ENCODE measurements at places on chromosomes 6 and 20. TPM values are rescaled to one million over a fixed set of nuclear protein-coding genes. Genes with fewer than 3 reads are reported as not detected.

FBXO5 gene
- 12.2 TPM for polyA plus RNA-seq

MLIP gene
- not detected for polyA plus RNA-seq

APCDD1L gene
- polyA plus RNA-seq = 3.5 TPM

HLA-DMA gene
- 1.8 TPM for polyA plus RNA-seq

NFATC2 gene
- under 0.01 TPM for polyA plus RNA-seq

CLPSL2 gene
- polyA plus RNA-seq = not detected

DNA sequence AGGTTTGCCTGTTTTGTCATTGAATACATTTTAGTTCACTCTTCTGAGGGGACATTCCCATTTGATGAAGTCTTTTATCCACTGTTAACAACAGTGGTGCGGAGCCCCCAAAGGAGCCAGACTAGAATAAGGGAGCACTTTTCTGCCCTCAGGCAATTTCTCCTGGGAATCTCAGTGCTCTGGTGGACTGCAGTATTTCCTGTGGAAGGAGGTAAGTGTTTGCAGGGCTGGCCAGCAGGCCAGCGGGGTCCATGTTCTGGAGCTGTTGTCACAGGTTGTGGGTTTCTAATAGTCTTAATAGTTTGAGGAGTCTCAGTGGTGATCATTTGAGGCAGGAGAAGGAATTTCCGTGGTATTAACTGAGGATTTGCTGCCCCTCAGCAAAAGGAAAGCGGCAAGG lies 83.5 kb downstream of the ASXL1 start:
- DNase-seq = no peak

GRCh38 chr6:103722683-103723082 lies 1137.0 kb downstream of the HACE1 start:
- DNase-seq = no peak

DNA sequence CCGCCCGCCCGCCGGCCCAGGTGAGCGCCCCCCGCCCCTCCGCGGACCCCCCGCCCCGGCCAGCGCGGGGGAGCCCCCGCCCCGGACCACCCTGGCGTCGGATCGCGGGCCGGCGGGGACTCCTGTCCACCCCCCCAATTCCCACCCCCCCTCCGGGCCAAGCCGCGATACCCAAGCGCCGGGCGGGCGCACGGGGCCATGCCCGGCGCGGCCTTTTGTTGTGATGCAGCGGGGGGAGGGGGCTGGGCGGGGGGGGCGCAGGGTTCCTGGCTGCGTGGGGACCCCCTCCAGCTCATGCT lies 245 bp downstream of the SRC start:
- no peak for DNase-seq

DNA sequence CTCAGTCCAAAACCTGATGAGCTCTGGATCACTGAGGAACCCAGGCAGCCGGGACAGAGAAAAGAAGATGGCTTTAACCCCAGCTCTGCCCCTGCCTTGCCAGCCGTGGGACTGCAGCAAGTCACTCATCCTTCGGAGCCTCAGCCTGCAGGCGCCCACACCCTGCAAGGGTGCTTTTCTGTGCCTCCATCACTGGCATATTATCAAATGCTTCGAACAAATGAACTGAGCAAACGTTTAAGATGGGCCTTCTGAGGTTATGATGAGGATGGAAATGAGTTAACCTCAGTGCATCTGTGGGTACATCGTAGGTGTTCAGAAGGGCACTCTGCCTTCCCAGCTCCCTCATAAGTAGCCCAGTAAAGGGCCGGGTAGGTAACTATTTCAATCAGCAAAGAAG lies 79.0 kb downstream of the NFATC2 start:
- DNase-seq = no peak

GRCh38 chr6:16244869-16245451 lies 6.6 kb downstream of the GMPR start:
- peak; percentile 25 for DNase-seq

DNA sequence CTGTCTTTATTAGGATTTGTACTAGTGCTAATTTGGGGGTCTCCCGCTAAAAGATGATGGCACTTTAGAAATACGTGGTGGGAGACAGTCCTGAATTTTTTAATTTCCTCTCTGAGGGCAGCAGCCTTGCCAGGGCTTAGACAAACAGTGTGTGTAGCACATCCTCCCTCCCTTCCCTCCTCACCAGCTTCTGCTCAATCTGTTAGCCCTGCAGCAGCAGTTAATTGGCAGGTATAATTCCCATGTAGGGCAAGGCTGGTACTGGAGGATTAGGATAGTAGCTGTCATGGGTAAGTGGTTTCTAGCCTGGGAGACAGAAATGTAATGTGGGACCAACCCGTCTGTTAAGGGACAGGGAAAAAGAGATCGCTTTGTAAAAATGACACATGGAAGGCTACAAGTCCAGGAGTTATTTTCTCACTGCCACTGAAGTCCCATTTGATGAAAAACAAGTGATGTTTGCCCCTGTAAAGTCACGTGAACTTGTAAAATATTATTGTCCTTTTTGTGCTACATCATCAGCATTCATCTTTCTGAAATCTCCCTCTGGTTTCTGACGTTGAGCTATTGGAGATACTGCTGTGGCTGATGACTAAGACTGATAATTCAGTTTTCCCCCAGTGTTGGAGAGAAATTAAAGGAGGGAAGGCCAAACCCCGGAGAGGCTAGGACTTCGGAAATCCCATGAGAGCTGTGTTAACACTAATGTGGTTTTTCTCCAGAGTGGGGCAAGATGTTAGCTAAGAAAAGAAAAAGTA lies 40.6 kb downstream of the CTNNBL1 start:
- DNase-seq = no peak

- DNase-seq = no peak
These were observed 4.6 kb upstream of the TGM2 start for GRCh38 chr20:38169636-38170193.

- peak; percentile 42 for DNase-seq
These were observed 10.9 kb downstream of the ABT1 start for GRCh38 chr6:26607434-26608230.

DNA sequence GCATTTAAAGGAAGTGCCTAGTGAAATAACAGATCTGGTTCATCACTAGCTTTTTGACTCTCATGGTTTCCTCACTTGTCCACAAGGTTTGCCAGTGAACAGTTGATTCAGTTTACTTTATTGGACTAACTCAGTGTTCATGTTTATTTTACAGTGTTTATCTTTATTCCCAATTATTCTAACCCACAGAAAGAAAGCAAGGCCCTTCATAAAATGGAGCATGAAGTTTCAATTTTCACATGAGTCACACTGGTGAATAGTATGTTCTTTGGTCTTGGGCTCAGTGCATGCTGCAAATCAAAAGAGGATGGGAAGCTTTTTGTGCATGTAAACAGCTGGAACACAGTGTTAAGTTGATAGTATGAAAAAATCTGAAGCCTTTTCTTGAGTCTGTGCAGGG lies 217.6 kb upstream of the HDDC2 start:
- DNase-seq = no peak

DNA sequence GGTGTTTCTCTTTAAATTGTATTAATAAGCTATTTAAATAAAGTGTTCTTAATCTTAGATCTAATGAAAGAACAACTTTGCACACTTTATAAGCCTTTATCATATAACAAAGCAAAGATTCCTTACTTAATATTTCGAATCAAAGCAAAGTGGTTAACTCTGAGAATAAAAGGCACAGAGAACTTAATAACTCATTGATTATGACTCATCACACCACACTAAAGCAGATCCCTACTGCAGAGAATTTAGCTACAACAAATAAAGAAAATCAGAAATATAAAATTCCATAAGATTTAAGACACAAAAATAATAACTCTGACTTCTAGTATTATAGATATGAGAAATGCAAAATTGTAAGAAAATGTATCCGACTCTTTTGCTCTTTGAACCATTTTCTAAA lies 135.6 kb upstream of the RUNX2 start:
- DNase-seq = no peak

DNA sequence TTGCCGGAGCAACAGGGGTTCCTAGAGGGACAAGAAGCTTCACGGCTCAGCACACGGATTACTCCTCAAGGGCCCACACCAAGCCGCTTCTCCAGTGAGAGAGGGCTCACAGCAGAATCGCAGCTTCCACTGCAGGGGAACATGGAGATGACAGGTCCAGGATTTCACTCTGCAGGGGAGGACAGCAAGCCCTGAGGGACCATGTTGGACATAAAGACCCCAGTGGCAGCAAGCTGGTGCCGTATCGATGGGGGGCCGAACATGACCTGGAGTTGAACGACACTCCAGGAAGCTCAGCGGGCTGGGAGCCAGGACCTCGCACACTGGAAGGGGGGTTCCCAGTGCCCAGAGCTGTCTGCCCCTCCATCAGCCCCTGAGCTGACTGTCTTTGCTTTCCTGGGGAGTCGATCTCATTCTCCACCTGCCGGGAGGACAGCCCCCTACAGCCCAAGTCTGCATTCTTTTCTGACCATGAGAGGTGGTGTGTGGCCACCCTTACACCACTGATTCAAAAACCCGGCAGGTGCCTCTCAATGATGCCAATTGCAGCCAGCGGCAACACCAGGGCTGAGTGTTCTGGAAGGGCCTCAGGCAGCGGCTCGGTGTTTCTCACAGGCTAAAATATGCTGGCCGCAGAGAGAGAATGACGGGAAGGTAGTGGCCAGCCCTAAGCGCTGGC lies 194.5 kb upstream of the CDH4 start:
- no peak for DNase-seq

DNA sequence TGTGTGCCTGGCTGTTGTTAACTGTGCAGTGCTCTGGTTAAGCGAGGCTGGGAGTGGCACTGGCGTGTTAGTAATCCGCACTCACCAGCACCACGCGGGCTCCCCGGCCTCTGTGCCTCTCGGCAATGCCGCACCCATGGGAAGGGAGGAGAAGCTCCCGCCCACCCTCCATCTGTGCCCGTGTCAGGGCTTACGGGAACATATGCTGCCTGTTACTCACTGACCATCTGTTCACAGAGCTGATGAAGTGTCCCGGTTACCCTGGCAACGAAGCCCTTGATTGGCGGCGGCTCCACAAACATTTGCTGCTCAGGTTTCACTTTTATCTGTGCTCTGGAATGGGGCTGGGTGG lies 114.7 kb downstream of the PSMB1 start:
- DNase-seq = peak; percentile 100

DNA sequence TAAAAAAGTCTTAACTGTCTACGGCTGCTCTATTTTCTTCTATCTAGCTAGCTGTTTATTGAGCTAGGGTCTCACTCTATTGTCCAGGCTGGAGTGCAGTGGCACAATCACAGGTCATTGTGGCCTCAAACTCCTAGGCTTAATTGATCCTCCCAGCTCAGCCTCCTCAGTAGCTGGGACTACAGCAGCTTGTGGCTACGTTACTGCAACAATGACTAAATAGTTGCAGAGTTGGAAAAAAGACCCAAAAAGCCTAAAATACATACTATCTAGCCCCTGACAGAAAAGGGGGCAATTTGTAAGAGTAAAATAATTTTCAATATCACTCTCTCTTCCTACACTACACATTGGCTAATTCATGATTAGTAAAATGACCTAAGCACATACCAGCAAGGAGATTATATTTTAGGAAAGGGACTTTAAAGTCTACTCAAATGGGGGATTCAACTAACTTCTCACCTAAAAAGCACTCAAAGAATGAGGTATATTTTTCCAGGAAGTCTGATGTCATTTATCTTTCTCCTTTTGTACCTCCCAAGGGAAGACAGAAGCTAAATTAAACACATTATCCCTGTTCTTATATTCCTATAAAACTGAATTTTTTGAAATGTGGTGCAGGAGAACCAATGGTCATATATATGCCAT lies 82.8 kb downstream of the ZMYND8 start:
- DNase-seq = no peak

- no peak for DNase-seq
These were observed 13.8 kb upstream of the EEF1A1 start for GRCh38 chr6:73534628-73535027.

DNA sequence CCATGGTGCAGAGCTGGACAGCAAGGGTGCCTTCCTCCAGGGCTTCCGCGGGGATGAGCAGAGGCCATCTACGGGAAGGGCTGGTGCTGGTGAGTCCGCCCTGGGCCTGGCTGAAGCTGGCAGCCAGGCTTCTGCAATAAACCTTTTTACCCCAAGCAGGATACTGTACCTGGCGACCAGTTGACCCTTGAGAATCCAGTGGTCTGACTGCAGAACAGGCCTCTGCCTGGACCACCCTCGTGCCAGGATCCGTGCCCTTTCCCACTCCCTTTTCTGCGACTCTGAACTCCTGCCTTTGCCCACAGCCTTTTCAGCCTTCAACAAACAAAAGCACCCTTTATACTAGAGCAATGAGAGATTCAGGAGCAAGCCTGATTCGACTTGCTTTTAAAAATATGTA lies 18.9 kb downstream of the CDH26 start:
- DNase-seq = no peak

DNA sequence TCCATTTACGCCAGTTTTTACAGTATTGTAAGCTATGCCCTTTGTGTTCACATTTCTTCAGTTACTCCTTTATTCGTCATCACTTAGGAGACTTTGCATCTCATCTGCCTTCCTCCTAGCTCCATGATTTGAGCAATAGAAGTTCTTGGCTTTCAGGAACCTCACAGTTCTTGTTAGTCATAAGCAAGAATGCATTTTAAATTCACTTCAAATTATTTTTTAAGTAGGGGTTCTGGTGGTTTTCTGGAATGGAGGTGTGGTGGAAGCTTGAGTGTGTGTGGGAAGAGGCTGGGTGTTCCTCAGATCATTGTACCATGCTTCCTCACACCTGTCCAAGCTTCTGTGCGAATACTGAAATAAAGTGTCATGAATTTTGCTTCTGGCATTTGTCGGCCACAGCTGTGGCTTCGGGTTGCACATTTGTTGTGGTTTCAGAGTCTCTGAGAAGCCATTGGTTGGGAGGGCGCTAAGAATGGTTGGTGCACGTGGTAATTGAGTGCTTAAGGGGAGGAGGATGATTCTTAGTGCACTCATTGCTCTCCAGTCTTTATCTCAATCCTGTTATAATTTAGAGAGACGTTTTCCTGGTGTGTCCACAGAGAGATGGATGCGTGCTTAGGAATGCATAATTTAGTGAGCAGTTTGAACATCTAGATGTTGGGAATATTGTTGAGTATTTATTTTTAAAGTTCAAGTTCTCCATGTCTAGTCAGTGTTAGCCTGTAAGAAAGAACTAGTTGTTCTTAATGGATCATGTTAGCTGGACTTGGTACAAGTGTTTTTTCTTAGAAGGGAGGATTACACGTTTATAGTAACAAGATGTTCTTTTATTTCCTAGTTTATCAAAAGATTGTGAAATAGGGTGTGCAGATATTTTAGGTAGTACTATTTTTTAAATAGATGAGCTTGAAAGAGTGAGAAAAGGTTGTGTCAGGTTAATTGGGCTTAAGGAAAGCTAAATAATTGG lies 31.9 kb downstream of the FOXO3 start:
- DNase-seq = peak; percentile 80

GRCh38 chr6:35601331-35602132 lies 87.2 kb downstream of the FKBP5 start:
- DNase-seq = peak; percentile 90

GRCh38 chr6:130934848-130935585 lies 107.8 kb downstream of the SMLR1 start:
- DNase-seq = no peak
